ENCODE measurements at places on chromosomes 2 and 18. TPM values are rescaled to one million over a fixed set of nuclear protein-coding genes. Genes with fewer than 3 reads are reported as not detected.

Gene ACADL
- total RNA-seq, result 0.73 TPM

Gene AQP12B
- total RNA-seq, result not detected

Gene SLC4A3
- 503 TPM for total RNA-seq

Gene TRABD2A
- total RNA-seq, result 0.56 TPM

Gene ALLC
- not detected for total RNA-seq

Gene DSG3
- total RNA-seq, result not detected

Gene MARCHF7
- 70.7 TPM for total RNA-seq

Gene ALS2
- 29.5 TPM for total RNA-seq

Gene ZNG1B
- total RNA-seq, result 38.4 TPM

Gene ERMN
- total RNA-seq, result not detected

Gene SLC11A1
- 4.4 TPM for total RNA-seq

Gene GBX2
- total RNA-seq, result not detected

Gene ZNF516
- total RNA-seq, result 12.6 TPM

Gene CD28
- 0.75 TPM for total RNA-seq

Gene CD207
- total RNA-seq, result not detected

Gene THADA
- 14.2 TPM for total RNA-seq
